ENCODE measurements at places on chromosomes 7 and 10.

DNA sequence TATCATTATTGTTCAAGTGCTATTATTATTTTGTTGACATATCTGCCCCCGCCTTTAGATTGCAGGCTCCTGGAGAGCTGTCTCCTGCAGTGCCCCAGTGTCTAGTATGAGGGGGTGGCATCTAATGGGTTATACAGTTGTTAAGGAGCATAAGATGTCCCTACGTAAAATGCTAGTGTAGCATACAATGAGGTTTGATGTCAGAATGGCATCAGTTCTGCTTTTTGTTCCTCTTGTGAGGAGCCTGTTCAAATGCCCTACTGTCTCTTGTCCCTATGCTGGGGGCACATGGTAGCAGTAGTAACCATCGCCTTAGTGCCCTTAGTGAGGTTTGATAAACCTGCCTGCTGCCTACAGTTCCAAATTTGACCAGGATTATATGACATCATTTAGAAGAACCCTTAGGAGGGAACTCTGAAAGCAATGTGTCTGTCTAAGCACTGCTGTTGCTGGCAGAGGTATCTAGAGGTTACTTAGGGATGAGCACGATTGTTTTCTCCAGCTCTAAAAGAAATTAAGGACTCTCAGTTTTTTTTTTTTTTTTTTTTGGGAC lies 9.7 kb downstream of the CREM start:
- DNase-seq = no peak

DNA sequence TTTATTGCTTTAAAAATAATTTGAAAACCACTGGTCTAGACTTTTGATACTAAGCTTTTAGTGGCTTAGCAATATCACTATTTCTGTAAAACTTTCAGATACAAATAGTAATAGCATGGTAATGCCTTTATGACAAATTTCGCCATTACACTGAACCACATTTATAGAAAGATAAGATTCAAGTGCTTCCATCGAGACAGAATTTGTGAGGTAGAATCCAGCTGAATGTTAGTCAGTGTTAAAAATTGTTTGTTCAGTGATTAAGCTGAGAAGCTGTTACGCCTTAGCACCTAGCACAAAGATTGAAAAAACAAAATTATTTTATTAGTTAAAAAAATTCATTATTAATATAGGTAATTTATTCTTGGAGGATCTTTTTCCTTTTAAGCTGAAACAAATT lies 36.5 kb downstream of the GNAT3 start:
- DNase-seq = no peak

GRCh38 chr7:100586266-100587025 lies at the start of gene FBXO24:
FBXO24 (plus strand) TSS chr7:100586328; CDS start chr7:100586626, 298 bp downstream.
- DNase-seq = peak; percentile 100

GRCh38 chr7:129561677-129562359 lies 49.7 kb upstream of the NRF1 start:
- no peak for DNase-seq

- DNase-seq = no peak
Measured at GRCh38 chr7:17495655-17496394, 197.4 kb downstream of the AHR start.

GRCh38 chr10:4651404-4652037 lies 174.5 kb upstream of the AKR1E2 start:
- DNase-seq = no peak

- DNase-seq = no peak
Measured at GRCh38 chr10:74929197-74929596, 102.8 kb downstream of the KAT6B start.

DNA sequence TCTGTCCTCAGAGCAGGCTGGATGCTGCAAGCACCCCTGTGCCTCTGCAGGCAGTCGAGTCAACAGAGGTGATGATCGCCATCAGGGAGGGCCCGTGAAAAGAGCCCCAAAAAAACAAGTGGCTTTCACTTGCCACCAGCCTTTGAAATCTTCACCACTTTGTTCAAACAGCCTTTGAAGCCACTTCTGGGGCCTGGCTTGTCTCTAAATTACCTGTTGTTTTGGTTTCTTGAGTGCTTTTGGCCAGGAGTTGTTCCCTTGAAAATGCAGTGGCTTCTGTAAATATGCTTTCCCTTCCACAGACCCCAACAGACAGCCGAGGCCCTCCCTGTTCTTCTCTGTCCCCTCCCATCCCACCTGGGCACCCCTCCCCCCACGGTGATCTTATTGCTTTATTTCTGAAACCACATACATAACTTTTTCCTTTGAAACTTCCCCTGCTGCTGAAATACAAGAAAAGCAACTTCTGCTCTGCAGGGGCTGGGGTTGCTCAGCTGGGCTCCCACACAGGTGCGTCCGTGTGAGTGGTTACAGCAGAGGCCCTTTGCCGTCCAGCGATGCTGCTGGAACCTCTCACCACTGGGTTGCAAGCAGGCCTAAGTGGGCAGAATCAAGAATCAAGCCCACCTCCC lies 283.8 kb upstream of the SHH start:
- no peak for DNase-seq

GRCh38 chr7:39073432-39073831 lies 95.7 kb downstream of the POU6F2 start:
- no peak for DNase-seq

DNA sequence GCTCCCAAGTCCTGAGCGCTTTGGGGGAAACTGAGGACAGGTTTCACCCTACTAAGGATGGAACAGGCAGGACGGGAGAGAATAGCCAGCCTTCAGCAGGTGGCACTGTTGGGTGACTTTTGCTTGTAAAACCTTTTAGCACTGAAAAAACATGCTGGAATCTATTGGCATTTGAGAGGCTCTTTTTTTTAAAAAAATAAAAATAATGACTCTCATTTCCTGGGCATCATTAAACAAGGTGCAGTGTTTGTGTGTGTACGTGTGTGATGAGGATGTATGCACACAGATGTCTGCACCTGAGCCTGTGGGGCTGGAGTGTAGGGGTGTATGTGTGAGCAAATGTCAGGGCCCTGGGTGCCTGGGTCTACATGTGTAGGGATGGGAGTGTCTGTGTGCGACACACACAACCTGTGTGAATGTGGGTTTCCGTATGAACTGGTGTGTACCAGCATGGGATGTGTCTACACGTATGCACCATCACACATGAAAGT lies 177.9 kb downstream of the RPS24 start:
- peak; percentile 25 for DNase-seq

DNA sequence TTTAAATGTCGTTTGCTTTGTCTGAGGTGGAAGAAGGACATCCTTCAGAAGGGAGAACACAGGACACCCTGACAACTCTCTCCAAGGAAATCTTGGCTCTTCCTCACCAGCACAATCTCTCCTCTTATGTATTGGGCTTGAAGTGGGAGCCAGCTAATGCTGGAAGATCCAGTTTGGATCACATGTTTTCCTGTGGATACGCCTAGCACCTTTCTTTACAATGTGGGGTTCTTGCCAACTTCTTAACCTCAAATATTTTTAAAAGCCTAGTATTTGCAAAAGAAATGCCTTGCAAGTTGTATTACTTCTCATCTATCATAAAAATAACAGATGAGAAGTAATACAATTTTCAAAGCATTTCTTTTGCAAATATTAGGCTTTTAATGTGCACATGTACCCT lies 76.4 kb downstream of the FRMD4A start:
- DNase-seq = no peak

DNA sequence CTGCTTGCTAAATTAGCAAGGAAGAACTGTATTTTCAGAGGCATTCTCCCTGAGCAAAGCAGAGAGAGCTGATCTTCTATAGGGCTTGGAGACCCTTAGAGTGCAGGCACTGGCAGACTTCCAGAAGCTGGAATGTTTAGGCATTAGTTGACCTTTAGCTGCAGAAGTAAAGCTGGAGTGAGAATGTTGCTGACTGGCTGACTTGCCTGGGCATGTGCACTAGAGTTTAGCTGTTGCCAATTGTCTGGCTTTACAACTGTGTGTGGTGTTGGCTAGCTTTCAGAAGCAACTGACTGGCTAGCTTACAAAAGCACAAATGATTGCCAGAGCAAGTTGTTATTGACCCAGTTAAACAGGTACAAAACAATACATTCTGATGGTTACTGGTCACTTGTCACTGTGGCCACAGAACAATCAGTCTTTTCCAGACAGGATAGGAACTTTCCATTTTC lies 25.1 kb downstream of the FAM13C start:
- DNase-seq = no peak

DNA sequence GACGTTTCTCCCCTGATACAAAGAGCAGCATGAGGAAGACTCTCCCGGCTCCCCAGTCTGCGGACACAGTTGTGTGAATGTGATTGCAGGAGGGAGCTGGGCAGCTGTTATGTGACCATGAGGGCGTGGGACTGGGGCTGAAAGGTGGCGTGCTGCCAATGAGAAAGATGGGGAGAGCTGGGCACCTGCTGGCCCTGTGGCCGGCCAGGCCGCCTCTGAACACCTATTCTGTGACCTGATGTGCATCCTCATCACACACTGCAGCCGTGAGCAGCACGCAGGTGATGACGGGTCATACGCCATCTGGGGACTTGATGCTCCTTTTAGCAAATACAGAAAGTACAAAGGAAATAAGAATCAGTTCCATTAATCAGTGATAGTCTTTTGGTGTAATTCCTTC lies 86.9 kb downstream of the MGMT start:
- no peak for DNase-seq

DNA sequence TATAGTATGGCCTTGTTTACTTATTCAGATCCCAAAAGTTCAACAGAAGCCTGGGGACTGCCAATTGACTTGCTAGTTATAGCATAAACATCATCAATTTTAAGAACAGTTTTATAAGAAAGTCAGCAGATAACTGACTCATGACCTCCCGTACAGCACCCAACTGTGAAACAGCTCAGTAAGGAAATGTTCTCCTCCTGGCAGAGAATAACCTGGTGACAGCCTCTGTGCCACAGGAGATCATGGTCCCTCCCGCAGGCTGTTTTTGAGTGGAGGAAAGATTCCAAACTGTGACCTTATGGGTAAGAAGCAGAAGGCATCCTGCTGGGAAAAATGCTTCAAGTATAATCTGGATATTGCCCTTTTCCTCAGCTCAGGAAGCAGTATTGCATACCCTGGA lies 182.5 kb downstream of the SEMA3D start:
- DNase-seq = peak; percentile 52
